ENCODE measurements at places on chromosomes 7 and 10.

- no peak for DNase-seq
Measured at GRCh38 chr7:132276976-132277725, 299.1 kb downstream of the PLXNA4 start.

DNA sequence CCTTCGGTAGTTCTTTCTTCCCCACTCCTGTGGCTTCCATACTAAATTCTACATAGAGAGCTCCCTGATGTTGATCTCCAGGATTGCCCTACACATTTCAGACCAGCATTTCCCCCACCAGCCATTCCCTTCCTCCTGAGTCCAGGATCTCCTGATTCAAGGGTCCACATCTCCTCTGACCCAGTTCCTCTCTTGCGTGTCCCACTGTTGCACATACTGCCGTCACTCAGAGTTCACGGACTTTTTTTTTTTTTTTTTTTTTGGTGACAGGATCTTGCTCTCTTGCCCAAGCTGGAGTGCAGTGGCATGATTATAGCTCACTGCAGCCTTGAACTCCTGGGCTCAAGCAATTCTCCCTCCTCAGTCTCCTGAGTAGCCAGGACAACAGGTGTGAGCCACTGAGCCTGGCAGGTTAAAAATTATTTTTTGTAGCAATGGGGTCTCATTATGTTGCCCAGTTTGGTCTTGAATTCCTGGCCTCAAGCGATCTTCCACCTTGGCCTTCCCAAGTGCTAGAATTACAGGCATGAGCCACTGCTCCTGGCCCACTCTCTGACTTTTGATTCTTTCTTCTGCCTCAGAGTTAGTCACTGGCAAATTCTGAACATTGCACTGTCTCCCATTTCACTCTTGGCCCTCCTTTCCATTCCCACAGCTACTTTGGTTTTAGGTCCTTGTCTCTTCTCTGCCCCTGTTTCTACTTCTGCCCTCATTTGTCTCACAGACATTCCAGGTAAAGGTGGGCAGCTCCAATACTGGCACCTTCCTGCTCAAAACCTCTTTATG is 29.6 kb upstream of the ZRANB1 start:
- no peak for DNase-seq

GRCh38 chr7:77238703-77239136 is 39.1 kb upstream of the FGL2 start:
- DNase-seq = no peak

DNA sequence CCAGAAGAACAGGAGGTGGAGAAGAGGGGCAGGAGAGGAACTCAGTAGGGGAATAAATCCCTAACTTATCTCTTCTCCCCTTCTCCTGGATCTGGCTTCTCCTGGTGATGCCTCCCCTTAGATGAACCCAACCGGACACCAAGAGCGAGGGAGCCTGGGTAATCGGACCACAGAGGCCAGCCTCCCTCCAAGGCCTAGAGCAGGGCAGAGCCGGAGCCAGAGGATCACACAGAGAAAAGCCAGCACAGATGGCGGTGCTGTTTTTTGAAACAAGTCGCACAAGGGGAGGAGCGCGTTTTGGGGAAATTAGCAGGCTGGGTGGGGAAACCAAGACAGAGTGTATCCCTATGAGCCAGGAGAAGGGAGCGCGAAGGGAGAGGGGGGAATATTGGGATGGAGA is 4.9 kb upstream of the SRRM3 start:
- no peak for DNase-seq

GRCh38 chr7:151696721-151697514 is 177.2 kb upstream of the RHEB start:
- no peak for DNase-seq
